Stimulated activated CD4-positive, alpha-beta T cell treated with anti-CD3 and anti-CD28 coated beads, Interleukin-4, amount 100 ng/mL, for 24 hours (primary cell): ENCODE measurements at places on chromosomes 6 and 20.

DNA sequence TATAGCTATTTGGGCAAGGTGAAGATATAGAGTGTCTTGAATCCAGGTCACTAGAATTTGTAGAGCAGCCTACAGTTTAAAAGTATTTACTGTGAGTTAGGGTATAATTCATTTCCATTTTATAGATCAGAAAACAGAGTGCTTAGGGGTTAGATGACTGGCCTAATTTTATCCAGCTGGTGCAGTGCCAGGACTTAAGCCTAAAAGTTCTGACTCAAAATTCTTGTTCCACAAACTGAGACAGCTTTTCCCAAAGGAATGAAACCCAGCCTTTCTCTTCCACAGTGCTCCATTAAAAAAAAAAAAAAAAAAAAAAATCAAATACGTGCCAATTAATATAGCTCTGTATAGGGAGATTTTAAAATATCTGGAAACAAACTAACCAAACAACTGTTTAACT, 441.0 kb upstream of the MARCKS start:
- no peak for DNase-seq

GRCh38 chr6:4021854-4022695, 56.9 kb downstream of the FAM217A start:
- no peak for DNase-seq

DNA sequence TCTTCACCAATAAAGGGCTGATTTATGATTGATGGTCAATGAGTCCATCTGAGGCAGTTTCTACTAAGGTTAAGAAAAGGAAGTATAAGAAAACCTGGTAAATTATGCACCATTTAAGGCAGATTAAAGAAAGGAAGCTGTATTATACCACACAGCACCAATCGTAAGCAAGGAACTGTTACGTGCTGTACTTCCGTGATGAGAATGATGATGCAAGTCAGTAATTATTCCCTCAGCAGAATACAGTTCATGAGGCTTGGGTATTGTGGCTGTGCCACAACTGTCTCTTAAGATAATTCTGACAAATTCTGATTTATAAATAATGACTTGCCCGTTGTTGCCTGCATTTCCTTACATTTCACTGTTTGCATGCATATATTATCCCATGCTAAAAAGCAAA, 699.0 kb downstream of the HDGFL1 start:
- DNase-seq, result no peak

- no peak for DNase-seq
These were observed 24.5 kb downstream of the HLA-F start for GRCh38 chr6:29747688-29748250.

GRCh38 chr20:31707994-31708735, 14.5 kb downstream of the BCL2L1 start:
- DNase-seq, result no peak

GRCh38 chr6:109182578-109182977, 87.3 kb downstream of the CEP57L1 start:
- no peak for DNase-seq

- no peak for DNase-seq
These were observed 18.3 kb downstream of the ARHGAP18 start for GRCh38 chr6:129691709-129692108.

DNA sequence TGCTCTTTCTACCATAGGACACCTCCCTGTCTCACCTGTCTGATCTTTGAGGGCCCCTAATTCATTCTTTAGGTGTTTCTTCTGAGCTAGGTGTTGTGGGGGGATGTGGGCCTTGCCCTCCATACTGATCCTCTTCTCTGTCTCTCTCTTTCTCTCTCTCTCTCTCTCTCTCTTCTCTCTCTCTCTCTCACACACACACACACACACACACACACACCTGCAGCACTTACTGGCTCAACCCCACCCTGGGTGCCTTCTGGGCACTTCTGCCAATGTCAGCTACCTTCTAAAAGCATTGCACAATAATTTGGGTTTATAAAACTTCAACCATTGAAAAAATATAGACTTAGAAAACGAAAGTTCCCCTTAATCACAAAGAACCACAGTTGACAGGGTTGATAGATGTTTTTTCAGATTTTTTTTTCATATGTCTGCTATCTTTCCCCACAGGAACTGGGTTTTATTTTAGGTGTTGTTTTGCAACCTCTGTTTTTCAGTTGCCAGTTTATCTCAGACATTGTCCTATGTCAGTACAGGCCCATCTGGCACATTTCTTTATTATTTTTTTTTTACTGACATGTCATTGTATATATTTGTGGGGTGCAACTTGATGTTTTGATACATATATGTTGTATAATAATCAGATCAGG, 28.1 kb downstream of the PKIG start:
- no peak for DNase-seq

DNA sequence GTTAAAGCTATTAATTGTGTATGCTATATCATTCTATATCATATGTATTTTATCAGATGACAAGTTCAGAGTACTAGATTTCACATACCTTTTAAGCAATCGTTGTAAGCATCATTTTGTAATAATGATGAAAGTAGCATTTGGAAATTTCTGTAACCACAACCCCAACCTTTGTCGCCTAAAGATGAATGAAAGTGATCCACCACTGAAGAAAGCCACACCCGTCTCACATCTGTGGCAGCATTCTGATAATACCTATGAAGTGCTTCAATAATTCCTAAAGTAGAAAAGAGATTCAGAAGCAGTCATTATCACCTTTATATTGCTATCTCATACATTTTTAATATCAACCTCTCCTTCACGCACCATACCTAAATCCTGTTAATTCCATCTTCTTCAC, 16.6 kb downstream of the ZUP1 start:
- DNase-seq, result no peak

- DNase-seq, result no peak
These were observed 36.8 kb upstream of the GSTA3 start for GRCh38 chr6:52946306-52946705.

DNA sequence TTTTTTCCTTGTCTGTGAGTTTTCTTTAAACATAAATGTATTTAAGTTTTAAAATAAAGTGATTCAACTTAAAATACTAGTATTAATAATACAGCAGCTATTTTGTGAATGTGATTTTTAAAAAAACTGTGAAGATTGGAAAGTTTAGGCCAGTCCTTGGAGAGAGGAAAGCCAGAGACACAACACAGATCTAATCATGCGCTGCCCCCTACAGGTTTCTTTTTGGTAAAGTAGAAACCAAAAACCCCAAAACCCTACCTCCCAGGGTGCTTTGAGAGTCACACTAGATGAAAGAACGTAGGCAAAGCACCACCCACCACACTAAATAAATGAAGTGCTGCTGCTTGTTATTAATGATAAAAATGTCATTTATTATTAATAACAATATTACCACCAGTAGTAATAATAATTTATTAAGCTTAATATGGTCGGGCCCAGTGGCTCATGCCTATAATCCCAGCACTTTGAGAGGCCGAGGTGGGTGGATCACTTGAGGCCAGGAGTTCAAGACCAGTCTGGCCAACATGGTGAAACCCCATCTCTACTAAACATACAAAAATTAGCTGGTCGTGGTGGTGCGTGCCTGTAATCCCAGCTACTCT, 33.7 kb downstream of the SLC9A8 start:
- DNase-seq, result peak; percentile 71

- no peak for DNase-seq
These were observed 62.8 kb upstream of the FOXO3 start for GRCh38 chr6:108497883-108498282.

DNA sequence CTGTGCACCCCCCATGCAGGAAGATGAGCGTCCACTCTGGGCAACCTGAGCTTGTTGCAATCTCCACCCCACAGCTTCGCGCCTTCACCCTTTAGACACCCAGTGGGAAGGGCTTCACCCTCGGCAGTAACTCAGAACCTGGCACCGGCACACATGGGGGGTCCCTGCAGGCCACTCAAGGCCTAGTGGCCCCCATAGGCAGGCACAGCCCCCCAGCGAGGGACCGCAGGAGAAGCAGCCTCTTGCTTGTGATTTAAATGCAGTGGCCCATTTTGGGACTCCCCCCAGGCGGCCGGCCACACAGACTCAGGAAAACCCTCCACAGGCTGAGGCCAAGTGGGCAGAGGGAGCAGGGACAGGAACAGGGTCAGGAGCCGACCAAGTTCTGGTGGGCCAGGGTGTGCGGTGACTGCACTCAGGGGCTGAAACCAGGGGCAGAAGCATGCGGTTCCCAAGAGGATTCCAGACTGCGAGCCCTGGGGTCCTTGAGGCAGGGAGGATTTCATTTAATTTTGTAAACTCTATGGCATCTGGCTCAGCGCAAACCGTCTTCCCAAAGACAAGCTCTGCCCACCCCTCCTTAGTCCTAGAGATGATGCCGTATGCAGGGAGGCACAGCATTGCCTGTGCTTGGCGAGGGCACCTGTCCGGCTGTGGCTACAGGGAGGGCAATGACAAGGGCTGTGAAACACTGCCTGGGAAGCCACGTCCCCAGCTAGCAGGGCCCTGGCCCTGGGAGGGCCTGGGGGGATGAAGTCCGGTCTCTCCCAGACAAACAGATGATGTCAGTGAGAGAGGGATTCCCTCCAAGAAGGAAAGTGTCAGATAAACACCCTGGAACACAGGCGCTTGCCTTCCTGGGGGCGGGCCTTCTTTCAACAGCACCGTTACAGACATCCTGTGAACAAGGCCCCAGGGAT, 52.9 kb upstream of the GPR31 start:
- no peak for DNase-seq

GRCh38 chr6:10310826-10311225, 104.0 kb downstream of the TFAP2A start:
- no peak for DNase-seq

DNA sequence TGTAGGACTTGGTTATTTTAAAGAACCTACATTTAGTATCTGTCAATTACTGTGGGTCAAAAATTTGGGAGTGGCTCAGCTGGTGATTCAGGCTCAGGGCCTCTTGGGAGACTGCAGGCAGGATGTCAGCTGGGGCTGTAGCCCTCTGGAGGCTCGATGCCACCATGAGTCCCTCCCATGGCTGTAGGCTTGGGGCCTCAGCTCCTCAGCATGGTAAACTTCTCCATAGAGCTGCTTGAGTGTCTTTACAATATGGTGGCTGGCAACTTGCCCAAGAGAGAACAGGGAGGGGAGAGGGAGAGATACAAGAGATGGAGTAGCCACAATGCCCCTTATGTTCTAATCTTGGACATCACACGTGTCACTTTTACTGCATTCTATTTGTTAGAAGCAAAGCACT, 470.4 kb downstream of the CDH26 start:
- no peak for DNase-seq

GRCh38 chr6:15642276-15642675, 20.6 kb downstream of the DTNBP1 start:
- DNase-seq, result no peak

- no peak for DNase-seq
These were observed 39.0 kb upstream of the HBS1L start for GRCh38 chr6:135093578-135093977.

GRCh38 chr6:158977382-158977781, 22.6 kb downstream of the RSPH3 start:
- no peak for DNase-seq

DNA sequence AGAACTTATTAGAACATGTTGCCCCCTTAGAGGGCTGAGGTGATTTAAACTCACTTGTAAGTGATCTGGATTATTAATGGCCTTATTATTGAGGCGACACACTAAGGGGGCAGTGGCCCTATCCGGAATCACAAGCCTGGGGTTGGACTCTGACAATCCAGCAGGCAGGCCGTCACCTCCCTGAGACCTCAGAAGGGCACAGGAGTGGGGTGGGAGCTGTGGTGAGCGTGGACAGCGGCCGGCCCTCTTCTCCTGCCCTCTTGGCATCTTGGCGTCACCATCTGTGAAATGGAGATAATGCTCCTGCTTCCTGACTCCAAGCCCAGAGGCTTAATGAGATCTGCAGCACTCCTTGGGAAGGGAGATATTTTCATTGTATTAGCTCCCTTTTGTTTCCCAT, 15.6 kb upstream of the UQCC2 start:
- DNase-seq, result no peak

DNA sequence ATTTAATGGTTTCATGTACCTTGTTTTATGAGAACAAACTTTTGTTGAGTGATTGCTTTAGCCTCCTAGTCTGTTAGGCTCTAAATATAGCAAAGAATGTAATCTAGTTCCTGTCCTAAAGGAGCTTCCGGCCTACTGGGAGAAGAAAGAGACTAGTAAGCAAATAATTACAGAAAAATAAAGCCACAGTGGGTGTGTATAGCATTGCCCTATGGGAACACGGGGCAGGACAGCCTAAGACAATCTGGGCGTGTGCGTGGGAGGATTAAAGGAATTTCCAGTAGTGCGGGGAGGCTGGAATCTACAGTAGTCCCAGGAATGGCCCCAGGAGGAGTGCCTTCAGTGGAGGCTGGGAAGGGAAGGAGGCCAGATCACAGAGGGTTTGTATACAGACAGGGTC, 98.1 kb upstream of the AKAP12 start:
- no peak for DNase-seq

- DNase-seq, result no peak
These were observed 133.1 kb upstream of the BACH2 start for GRCh38 chr6:90429713-90430112.

DNA sequence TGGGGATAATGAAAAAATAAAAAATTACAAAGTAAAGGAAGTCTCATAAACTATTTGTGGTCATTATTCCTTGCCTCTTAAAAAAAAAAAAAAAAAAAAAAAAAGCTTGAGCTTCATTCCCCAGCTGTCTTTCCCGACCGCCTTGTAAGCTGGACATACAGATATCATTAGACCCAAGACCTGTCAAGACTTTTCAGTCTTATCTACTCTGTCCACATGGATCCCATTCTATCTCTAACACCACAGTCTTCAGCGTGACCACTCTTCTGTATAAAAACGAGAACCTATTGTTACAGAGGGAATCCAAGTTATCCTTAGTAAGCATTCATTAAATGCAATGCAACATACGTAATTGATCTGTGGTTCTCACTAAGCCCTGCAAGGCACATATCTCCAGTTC, 423.5 kb downstream of the MEI4 start:
- DNase-seq, result no peak

DNA sequence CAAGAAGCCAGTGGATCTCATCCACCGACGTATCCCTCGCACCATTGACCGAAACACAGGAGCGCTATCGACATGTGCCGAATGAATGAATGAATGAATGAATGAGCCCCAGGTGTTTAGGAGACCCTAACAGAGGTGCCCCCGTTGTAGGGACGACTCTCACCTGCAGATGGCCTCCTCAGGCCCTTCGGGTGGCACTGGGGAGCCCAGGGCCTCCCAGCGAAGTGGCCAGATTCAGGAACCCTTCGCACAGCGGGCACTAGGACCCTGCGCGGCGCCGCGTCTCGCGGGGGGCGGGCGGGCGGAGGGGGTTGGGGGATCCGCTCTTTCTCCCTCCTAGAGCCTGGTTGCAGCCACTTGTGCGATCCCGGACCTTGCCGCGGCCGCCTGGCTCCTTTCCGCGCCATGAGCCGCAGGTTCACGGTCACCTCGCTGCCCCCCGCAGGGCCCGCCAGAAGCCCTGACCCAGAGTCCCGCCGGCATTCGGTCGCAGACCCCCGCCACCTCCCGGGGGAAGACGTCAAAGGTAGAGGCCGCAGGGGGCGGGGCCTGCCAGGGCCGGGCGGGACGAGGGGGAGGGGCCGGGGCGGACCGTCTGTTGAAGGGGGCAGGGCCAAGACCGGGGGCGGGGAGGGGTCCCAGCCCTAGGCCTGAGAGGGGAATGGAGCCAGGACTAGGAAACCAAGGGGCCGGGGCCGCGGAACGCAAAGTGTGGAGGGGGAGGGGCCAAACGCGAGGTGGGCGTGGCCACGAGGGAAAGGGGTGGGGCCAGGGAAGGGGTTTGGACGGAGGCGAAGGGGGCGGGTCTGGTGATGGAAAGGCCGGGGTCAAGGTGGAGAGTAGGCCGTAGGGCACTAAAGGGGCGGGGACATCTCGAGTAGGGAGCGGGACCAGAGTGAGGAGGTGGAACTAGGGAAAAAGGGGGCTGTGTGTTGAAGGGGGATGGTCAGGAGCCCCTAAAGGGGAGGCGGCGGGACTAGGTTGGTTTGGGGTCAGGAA, 7.4 kb upstream of the SLC12A5 start:
- DNase-seq, result peak; percentile 40
